Occipital lobe (tissue), 3 donors: ENCODE measurements at places on chromosomes 12 and 14. TPM values are rescaled to one million over a fixed set of nuclear protein-coding genes. Genes with fewer than 3 reads are reported as not detected.

The DPY19L2 gene
- 38.4 TPM for total RNA-seq

The NUP107 gene
- 72.1 TPM for total RNA-seq

The ABCD4 gene
- total RNA-seq: 22.3 TPM

The SPIC gene
- total RNA-seq: 0.16 TPM

The KCNJ8 gene
- total RNA-seq: 5.9 TPM

The NINJ2 gene
- 0.31 TPM for total RNA-seq

The LGALS3 gene
- total RNA-seq: 15.4 TPM

The INHBC gene
- not detected for total RNA-seq

The BCL2L14 gene
- not detected for total RNA-seq

The NOXRED1 gene
- 0.16 TPM for total RNA-seq

The BCAT1 gene
- total RNA-seq: 45.2 TPM

The SIX6 gene
- total RNA-seq: not detected

The SELPLG gene
- total RNA-seq: 2.0 TPM

The TTC6 gene
- total RNA-seq: 0.62 TPM
